ENCODE measurements at places on chromosomes 3 and 15.

GRCh38 chr15:31329640-31330010 is 3.0 kb downstream of the KLF13 start:
- DNase-seq, result no peak

DNA sequence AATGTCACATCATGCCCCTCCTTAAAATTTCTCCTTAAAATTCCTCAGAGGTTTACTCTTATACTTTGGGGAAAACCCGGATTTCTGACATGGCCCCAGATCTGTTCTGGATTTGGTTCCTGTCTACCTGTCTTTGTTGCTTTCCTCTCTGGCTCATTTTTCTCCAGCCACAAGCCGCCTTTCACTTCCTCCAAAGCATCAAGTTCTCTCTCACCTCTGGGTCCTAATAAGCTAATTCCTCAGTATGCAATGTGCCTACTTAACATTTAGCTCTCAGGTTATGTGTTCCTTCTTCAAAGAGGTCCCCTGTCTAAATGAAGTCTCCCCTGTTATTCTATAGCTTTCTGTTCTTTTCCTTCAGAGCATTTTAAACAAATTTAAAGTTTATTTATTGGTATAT is 16.1 kb downstream of the HMG20A start:
- no peak for DNase-seq

- no peak for DNase-seq
Measured at GRCh38 chr3:130459944-130460343, 57.0 kb upstream of the COL6A6 start.

GRCh38 chr3:150309557-150309956 is 98.5 kb upstream of the TSC22D2 start:
- no peak for DNase-seq

DNA sequence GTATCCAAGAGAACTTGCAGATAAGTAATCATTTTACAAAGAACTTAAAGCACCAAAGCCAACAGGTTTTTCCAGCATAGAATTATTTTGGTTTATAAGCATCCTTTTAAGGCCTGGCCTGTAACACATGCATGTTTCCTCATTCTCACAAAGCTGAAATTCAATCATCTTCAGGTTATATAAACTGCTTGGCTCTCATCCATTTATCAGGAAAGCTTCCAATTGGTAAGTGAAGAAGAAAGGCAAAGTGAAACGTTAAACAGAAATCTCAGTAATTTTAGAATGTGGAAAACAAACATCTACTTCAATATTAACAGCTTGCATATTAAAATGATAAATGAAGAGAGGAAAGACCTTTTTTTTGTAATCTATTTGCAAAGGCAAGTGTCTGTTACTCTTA is 1.6 kb downstream of the SERP1 start:
- no peak for DNase-seq

DNA sequence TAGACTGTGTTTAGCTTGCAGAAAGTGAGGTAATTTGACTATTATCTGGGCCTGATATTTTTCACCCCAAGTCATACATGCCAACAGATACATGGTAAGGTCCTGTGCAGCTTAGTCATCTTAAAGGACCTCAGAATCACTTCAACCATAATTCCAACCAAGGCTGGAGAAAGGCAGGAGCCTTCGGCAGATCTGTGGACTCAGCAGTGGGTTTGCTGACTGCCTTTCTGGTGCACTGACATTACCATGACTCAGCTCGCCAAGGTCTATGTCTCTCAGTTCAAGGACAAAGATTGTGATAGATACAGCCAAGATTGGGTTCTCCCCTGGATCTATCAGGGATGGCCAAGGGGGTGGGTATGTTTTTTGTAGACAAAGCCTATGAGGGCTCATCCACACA is 32.7 kb downstream of the LYZL4 start:
- DNase-seq, result no peak

- DNase-seq, result no peak
Measured at GRCh38 chr15:48862705-48863104, 15.2 kb upstream of the EID1 start.

- DNase-seq, result no peak
Measured at GRCh38 chr3:63961891-63962290, 49.7 kb upstream of the SCAANT1 start.

DNA sequence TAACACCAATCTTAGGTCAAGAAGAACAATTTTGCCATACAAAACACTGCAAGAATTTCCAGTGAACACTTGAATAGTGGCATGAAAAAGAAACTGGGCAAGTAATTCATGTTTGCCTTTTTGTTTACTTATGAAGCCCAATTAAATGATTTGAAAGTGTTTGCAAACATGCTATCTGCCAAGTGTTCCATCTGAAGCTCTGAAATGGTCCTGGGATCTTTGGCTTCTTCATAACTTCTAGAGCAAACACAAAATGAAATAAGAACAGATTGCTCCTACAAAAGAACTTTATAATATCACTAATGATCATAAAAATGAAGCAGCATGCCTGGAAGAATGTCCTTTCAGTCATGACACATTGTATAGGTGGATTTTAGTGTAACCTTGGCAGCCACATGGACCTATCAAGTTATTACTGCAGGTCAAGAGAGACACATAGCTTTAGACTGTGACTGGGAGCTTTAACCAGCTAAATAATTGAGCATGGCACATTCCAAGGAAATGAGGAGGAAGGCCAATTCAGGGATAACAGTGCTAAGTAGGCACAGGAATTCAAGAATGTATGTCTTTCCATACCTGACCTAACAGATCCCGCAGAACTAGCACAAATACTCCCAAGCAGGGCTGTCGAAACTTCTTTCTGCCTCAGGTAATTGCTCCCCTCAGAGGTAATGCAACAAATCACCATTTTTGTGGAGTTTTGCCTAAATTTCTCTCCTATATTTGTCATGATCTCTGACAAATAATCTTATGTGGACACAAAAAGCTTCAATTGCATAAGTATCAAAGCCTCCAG is 144.6 kb downstream of the DUT start:
- no peak for DNase-seq

DNA sequence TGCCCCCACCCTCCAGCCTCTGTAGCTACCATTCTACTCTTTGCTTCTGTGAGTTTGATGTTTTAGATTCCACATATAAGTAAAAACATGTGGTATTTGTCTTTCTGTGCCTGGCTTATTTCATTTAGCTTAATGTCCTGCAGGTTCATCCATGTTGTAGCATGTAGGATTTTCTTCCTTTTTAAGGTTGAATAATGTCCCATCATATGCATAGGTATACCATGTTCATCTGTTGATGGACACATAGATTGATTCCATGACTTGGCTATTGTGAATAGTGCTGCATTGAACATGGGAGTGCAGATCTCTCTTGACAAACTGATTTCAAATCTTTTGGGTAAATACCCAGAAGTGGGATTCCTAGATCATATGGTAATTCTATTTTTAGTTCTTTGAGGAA is 11.8 kb downstream of the THSD4 start:
- DNase-seq, result no peak
